ENCODE measurements at places on chromosomes 7 and 10. TPM values are rescaled to one million over a fixed set of nuclear protein-coding genes. Genes with fewer than 3 reads are reported as not detected.
A peak's percentile ranks its signal among the peaks of the same experiment; 100 is the strongest.

DNA sequence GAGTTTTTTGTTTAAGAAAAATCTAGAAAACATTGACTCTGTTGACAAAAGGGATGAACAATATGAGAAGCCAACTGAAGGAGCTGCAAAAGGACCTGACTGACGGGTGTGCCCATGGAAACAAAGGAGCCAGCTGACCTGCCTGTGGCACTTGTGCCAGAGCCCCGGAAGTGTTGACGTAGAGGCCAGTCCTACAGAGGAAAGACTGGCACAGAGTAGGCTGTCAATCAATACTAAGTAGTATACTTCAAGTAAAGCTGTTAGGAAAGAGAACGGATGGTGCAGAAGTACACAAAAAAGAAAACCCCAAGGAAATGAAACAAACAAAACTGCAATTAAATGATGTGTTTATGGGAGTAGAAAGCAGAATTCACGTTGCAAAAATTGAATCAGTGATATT is 19.0 kb upstream of the ABI1 start:
- DNase-seq: peak; percentile 81

- no peak for DNase-seq
Measured at GRCh38 chr10:79182781-79183467, 114.2 kb downstream of the ZMIZ1 start.

- DNase-seq: no peak
Measured at GRCh38 chr10:22058201-22058600, 54.7 kb upstream of the DNAJC1 start.

DNA sequence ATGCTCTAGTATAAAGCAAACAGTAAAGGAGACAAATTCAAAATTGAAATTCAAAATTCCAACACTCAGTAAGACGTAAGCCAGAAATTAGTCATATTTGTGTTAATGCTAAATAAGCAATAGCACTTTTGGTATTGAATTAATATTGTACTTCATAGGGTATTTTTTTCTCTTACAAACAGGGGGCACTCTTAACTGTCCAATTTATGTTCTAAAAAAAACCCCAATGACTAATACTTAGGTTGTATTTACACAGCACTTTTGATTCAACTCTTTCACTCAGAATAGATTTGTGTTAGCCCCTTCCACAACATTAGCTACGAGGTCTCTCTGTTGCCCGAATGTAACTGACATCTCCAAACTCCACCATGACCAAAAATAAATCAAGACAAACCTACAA is 284.9 kb upstream of the COBL start:
- no peak for DNase-seq

- no peak for DNase-seq
Measured at GRCh38 chr10:121833387-121833786, 94.4 kb downstream of the ATE1 start.

GRCh38 chr7:30934732-30935568 is 23.3 kb downstream of the AQP1 start:
- no peak for DNase-seq

DNA sequence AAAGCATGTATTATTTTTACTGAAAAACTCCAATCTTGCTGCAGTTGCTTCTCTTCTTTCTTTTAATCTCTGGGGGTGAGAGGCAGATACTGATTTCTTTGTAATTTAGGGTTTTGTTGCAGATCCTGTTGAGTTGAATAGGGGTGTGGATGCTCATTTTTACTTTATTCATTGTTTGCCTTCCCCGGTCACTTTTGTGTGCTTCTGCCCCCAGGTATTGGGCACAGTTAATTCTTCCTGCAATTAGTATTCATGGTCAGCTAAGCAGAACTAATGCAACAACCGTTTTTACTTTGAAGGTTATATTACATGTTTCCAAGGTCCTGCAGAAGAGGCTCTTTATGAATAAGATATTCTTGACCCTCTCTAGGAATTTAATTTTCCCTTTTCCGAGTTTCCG is 96.4 kb downstream of the BUB3 start:
- DNase-seq: no peak

DNA sequence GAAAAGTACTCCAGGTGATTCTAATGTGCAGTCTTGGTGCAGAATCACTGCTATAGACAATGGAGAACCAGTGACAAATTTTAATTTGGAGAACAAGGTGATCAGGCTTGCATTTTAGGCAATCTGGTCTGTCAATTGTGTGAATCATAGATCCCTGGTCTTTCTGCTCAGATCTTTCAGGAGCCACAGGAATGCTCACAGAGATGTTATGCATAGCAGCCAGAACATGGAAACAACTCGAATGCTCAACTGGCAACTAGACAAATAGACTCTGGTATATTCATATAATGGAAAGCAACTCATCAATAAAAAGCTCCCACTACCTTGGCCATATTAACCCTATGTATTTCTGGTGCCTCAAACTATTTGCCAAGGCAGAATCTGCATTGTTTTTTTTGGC is 209.1 kb downstream of the PHF14 start:
- DNase-seq: no peak

- DNase-seq: peak; percentile 49
Measured at GRCh38 chr10:112952282-112953173, 2.5 kb downstream of the TCF7L2 start.

DNA sequence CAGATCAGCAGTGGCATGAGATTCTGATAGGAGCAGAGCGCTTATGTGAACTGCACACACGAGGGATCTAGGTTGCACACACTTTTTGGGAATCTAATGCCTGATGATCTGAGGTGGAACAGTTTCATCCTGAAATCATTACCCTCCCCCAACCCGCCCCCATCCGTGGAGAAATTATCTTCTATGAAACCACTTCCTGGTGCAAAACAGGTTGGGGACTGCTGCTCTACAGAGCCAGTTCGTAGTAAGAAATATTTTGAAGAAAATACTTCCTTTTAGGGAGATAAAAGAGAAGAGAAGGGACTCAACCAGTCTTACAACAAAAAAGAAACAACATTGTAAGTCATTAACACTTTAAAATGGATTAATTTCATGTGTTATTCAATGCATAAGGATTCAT is 1308.2 kb downstream of the GATA3 start:
- DNase-seq: no peak

DNA sequence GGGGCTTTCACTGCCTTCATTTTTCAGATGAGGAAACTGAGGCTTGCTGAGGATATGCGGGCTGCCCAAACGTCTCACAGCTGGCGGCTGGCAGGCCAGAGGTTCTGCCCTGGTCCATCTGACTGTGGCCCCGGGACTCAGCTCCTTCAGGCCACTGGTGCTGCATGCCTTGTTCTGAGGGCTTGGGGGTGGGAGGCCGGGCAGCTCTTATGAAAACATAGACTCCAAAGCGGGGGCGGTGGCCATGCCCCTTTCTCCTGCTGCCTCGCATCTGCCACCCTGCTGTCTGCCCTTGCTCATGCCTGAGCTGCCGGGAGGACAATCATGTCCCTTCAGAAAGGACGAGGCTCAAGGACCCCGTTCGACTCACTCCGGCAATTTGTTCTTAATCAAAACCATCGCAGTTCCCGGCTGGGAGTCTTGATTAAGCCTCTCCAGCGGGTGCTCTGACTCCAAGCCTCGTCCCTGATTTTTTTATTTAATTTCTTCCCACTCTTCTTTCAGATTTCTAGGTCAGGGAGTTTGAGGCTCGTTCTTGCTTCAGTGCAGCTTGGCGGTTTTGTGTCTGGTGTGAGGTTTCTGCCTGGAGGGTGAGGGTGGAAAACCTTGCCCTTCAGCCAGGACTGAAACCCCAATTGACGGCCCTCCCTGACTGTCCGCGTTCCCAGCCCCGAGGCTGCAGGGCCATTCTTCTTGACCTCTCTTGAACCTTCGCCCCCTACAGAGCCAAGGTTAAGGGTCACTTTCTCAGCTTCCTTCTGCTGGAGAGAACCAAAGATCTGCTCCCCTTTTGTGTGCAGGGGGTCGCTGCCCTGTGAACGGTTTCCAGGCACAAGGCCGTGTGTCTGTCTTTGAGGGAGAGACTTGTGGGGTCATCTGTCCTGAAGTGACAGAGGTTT is 120.8 kb downstream of the DNAJB6 start:
- DNase-seq: peak; percentile 23

DNA sequence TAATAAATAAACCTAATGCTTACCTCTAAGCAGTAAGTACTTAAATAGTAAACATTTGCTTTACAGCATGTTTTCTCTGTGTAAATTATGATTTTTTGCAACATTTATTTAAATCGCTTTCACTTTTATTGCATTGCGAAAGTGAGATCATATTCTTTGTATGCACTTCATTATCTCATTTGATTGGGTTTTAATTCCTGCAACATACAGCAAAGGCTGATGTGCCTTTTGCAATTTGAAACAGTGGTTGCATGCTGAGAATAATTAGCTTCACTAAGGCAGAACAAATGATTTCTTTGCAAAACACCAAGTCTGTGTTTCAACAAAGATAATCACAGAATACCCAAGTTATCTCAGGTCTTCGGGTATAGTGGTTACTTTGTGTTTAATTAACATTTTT is 16.3 kb upstream of the THSD7A start:
- DNase-seq: no peak

GRCh38 chr7:141533149-141533949 is 17.9 kb upstream of the AGK start:
- DNase-seq: peak; percentile 59

- DNase-seq: no peak
Measured at GRCh38 chr10:4136121-4136520, 351.1 kb upstream of the KLF6 start.

DNA sequence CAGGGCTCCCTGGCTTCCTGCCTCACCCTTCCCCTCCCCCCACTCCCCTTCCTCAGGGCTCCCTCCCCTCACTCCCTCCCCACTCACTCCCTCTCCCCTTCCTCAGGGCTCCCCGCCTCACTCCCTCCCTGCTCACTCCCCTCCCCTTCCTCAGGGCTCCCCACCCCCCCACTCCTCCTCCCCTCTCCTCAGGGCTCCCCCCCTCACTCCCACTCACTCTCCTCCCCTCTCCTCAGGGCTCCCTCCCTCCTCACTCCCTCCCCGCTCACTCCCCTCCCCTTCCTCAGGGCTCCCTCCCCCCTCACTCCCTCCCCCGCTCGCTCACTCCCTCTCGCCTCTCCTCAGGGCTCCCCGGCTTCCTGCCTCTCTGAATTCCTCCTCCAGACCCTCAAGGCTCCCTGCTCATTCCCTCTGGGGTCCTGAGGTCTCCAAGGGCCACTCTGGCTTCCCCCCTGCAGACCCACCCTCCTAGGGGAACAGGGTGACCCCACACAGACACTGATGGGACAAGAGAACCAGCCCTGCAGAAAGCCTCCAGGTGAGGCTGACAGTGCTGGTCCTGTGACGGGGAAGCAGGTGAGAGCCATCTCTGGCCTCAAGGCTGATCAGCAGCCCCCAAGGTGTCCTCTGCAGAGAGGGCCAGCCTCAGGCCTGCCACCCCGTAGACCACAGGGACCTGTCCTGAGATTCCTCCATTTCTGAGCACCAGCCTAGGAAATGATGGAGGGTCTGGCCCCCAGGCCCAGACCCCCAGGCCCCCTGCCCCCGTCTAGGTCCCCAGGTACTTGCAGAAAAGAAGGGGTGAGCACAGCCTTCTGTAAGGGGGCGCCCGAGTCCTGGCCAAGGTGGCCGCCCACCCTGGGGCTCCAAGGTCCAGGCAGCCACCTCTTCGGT is 47.2 kb downstream of the PWWP2B start:
- no peak for DNase-seq

DNA sequence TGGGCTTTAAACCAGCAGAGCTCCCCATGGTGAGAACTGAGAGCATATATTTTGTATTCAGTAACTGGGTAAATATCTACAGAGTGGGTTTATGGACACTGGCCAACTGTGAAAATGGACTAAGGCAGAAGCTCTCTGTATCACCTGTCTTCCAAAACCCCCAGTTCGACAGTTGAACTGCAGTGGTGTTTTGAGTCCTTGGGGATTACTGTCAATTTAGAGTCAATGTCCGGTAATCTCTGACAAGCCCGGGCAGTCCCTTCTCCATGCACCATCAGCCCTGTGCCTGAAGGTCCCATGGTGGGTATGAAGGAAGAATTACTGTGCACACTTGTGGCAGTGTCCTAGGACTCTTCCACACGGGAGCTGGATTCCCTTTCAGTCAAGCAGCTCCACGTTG is 235.0 kb downstream of the CCSER2 start:
- no peak for DNase-seq

DNA sequence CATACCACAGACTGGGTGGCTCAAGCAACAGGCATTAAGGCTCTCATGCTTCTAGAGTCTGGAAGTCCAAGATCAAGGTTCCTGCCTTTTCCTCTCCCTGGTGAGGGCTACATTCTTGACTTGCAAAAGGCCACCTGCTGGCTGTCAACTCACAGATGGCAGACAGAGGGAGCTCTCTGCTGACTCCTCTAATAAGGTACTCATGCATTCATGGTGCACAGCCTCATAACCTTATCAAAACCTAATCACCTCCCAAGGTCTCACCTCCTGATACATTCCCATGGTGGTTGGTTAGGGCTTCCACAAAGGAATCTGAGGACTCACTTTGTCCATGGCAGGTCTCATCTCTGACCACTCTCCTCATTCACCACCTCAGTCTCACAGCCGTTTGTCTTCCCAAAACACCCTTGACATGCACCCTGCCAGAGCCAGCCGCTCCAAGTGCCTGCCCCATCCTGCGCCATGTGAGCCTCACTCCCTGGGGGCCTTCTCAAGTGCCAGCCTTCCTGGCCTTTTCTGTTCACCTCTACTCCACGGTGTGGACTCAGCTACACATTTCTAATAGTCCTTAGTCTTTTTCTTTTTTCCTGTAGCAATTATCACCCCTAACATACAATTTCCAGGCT is 400.3 kb upstream of the ADARB2 start:
- no peak for DNase-seq

DNA sequence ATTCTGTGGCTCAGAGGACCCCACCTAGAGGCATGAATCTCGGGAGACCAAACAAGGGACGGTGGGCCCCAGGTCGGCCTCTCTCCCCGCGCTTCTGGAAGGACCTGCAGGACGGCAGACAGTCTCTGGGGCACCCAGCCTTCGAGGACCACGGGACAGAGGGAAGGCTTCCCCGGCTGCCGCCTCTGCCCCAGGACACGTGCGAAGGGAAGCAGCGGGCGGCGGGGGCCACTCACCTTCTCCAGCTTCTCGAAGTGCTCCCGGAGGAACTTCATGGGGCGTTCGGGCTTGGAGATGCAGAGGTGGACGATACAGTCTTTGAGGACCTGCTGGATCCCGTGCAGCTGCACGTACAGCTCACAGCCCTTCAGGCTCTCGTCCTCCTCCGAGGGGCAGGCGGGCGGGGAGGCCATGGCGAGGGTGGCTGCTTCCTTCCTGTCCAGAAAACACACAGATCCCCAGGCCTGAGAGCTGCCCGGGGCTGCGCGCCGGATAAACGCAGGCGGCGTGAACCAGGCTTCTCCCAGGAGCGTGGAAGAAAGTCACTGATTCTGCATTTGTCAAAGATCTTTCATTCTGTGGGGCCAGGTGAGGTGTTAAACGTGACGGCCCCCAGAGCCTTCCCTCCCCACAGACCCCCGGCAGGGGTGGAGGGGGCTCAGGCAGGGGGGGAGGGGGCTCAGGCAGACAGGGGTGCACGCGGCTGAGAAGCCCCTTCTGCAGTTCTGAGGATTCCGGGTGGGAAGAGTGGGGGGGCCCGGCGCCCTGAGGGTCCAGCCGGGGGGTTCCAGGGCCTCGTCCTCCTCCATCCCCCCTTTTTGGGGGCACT is 15.2 kb upstream of the DNAAF5 start:
- DNase-seq: peak; percentile 48

GRCh38 chr7:44508328-44509030 is 18.0 kb upstream of the NUDCD3 start:
- no peak for DNase-seq

ELAPOR2 gene
- total RNA-seq: 90.8 TPM

PPP1R9A gene
- 28.9 TPM for total RNA-seq

RPEL1 gene
- total RNA-seq: 0.30 TPM

KAZALD1 gene
- total RNA-seq: 9.9 TPM

MYH16 gene
- total RNA-seq: not detected

NPTX2 gene
- total RNA-seq: 0.62 TPM

UCMA gene
- total RNA-seq: not detected

All from lower lobe of right lung (tissue), 2 donors.